ENCODE measurements at places on chromosomes 5 and 9.

DNA sequence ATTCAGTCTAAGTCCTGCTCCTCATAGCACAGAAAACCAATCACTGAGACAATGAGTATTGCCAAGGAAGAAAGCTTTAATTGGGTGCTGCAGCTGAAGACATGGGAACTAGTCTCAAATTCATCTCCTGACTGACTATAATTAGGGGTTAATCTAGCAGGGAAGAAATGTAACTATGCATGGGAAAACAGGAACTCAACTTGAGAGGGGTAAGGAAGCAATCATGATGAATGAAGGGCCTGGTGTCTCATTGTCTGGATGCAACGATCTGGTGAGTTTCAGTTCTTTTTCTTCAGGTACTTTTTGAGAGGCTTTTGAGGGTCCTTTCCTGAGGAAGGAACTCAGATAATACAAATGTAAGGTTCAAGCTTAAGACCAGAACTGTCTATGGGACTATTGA is 24.0 kb upstream of the OCLN start:
- DNase-seq = no peak

- DNase-seq = no peak
These were observed 567.9 kb downstream of the TAF11L14 start for GRCh38 chr5:18202164-18202563.

DNA sequence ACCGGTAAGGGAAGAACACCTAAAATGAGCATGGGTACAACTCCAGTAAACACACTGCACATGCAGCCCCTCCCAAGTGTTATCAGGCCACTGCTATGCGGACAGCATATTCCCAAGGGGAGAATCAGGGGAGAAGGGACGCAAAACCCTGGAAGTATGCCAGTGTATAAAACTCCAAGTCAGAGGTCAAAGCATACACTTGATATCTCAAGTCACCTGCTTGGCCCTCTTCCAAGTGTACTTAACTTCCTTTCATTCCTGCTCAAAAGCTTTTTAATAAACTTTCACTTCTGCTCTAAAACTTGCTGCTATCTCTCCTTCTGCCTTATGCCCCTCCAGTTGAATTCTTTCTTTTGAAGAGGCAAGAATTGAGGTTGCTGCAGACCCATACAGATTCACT is 408.1 kb downstream of the HTR1A start:
- no peak for DNase-seq

- DNase-seq = no peak
These were observed 178.1 kb downstream of the SLF1 start for GRCh38 chr5:94796586-94796985.

DNA sequence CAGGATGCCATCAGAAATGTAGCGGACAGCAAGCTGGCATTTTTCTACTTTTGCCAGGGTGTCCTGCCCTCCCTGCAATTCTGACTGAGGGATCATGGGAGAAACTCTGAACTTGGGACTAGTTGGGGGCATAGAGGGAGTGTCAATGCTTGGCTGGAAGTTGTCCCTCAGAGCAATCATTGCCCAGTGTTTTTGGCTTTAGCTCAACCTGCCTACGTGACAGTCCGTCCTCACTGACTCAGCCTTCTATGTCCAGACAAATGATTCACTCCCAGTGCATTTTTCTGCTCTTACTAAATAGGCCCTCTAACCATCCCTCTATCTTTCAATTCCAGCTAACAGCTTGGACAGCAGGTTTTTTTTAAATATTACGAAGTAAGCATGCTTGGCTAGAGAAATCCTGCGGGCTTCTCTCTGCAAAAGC is 627.4 kb downstream of the TLR4 start:
- DNase-seq = no peak

GRCh38 chr9:131582056-131582455 is 36.7 kb downstream of the PRRT1B start:
- no peak for DNase-seq

- DNase-seq = peak; percentile 20
These were observed 22.5 kb upstream of the PTPN3 start for GRCh38 chr9:109520475-109521132.

GRCh38 chr5:171525085-171525484 is 105.6 kb downstream of the FGF18 start:
- DNase-seq = no peak

- no peak for DNase-seq
These were observed 7.6 kb upstream of the FBXO38 start for GRCh38 chr5:148376198-148376597.

DNA sequence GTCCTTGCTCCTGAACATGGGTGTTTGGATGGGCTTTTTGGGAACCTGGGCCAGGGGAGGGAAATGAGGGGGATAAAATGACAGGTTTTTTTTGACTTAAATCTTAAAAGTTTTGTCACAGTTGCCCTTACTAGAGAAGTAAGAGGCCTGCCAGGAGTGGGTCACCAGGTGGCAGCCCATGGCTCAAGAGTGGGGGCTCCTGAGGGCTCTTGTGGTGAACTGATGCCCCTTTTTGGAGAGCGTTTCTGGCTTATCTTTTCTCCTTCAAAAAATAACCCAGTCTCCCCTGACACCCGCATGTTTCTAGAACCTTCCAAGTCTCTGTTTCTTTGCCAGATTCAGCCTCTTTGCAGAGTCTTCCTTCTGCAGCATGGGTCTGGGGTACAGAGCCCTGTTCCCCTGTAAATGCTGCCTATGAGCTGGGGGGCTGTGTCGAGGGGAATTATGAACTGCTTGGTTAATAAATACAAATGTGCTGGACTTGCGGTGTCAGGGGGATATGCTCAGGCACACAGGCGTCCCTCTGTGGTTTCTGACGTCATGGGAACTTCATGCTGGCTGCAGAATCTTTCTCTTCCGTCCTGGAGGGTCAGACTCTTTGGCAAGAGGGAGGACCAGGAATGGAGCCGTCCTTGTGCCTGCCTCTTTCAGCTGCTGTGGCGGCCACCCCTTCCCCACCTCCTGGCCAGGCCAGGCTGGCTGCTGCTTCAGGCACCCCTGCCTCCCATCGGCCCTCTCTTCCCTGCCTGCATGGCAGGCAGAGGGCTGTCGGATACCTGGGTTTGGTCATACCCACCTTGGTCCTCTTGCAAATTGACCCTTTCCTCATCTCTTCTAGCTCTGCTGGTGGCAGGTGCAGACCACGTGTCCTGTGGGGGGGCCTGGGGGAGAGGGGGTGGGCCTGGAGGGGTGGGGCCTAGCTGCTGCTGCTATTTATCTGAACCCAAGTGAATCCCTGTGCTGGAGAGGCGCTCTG is 30.1 kb downstream of the PTPA start:
- DNase-seq = no peak

DNA sequence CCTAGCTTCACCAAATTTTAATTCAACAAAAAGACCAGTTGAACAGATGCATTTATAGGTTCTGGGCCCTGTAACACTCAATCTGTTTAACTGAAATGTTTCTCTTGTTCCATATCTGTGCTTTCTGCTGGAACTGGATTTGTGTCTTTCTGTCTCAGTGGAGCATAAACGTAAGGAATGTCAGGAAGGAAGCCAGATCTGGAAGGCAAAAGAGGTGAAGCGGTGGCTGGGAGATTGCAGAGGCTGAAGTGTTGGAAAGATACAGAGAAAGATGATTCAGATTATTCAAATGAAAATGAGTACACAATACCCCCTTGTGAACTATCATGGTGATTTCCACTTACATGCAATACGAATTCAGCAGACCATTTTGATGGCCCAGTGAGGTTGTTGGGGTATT is 406.8 kb downstream of the BRINP1 start:
- no peak for DNase-seq

GRCh38 chr9:110606179-110606790 is 26.7 kb upstream of the SVEP1 start:
- DNase-seq = no peak

DNA sequence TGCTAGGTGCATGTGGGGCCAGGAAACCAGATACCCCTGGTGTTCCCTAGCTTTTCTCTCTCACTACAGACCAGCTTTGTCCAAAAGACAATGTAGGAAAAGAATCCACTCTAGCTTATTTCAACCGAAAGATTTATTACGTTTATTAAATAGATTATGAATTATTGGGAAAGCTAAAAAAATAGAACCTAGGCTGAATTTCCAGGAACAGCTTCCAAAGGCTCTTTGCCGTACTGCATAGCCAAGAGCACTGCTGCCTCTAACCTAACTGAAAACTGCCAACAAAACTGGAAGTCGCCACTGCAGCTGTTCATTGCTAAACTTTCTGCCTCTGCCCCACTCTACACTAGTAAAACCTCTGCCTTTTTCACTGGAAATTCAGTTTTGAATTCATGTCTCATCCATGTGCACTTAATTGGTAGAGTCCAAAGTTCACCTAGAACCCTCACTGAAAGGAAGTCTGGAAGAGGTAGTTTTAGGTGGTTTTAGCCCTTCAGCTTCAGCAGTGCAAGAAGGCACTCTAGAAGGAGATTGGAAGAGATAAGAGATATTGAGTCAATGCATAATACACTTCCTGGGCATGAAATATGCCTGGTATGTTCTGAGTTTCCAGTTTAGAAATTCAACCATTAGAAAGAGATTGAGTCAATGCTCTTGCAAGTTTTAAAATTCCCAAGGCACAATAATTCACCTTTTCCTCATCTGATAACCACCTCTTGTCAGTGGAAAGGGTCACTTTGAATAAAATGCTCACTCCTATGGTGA is 927.9 kb downstream of the MAT2B start:
- DNase-seq = no peak

DNA sequence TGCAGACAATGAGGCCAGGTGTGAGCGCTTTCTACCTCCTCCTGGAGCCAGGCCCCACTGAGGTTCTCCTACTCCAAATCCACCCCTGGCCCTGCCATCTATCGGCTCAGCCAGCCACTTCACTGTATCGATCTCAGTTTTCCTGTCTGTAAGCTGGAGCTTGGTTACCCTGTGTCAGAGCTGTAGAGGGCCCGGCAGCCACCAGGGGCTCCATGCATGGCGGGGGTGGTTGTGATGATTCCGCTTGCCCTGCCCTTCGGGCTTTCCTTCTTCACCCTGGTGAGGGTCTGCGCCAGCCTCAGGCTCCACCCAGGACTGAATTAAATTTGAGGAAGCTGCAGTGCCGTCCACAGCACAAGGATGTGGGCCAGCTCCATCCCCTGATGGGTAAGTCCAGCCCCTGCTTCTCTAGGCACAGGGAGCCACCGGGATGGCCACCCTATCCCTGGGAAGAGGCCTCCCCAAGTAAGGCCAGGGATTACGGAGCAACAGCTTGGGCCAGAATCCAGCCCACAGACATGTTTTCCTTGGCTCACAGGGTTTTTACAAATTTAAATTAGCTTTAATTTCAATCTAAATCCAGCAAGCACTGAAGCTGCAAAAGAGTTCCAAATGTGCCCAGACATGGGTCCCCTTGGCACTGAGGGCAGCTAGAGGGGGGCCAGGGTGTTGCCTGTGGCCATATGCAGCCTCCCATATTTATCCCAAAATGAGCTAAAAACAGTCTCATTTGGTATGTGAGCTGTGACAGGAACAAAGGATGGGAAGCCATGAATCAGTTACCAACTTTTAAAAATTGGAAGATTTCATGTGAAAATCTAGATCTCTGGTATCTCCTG is 89.1 kb upstream of the FBXW11 start:
- DNase-seq = no peak

- DNase-seq = no peak
These were observed 135.4 kb downstream of the RGS3 start for GRCh38 chr9:113598883-113599282.

DNA sequence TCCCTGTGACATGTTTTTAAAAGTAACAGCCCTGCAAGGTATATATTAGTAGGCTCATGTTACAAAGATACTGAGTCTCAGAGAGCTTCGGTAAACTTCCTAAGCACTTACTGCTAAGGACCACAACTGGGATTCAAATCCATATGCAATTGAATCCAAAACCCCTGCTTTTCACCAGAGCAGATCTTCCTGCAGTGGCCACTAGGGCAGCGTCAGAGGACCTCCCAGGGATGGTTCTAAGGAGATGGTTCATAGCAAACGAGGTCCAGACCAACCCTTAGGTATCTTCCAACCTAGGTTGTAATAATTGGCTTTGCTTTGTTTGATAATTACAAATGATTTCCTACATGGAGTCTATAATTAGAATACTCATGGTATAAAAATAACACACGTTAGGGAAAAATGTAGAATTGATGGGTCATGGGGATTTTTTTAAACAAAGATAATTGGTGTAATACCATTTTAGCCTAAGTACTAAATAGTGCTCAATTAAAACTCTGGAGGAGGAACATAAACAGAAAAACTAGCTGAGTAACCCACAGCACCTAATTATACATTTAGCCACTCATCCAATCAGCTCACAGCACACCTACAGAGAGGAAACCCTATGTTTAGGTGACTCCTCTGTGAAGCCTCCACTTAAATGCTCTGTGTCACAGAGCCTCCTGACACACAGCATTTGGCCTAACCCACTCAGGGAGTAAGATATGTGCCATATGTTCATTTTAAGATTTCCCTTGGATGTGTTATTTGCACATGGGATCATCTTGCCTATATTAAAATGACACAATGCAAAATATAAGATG is 10.0 kb upstream of the CAST start:
- no peak for DNase-seq

DNA sequence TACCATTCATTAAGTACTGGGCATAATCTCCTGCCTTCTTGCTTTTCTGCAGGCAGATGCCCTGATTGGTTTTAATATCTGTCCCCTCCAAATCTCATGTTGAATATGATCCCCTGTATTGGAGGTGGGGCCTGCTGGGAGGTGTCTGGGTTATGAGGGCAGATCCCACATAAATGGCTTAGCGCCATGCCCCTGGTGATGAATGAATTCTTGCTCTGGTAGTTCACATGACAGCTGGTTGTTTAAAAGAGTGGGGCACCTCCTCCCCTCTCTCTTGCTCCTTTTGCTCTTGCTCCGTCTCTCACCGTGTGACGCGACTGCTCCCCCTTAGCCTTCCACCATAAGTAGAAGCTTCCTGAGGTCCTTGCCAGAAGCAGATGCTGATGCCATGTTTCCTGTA is 564.0 kb upstream of the BRINP1 start:
- no peak for DNase-seq

DNA sequence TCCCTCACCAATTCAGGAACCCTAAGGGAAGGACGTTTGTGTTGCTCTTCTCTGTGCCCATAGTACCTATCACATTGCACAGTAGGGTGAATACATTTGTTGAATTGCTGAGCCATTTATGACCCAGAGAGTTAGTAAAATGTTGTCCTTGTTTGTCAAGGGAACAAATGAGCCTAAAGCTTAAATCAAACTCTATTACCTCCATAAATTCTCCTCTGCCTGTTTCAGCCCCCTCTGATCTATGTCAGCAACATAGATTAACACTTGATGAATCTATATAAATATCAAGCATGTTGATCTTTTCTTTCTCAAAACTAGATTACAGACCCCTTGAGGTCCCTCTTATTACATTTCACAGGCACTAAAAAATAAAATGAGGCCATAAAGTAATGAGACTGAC is 7.1 kb downstream of the SLC1A1 start:
- no peak for DNase-seq

GRCh38 chr5:168097876-168098653 is 193.4 kb upstream of the WWC1 start:
- no peak for DNase-seq

- no peak for DNase-seq
These were observed 79.9 kb downstream of the ACTL7B start for GRCh38 chr9:108775901-108776306.
